ENCODE measurements at places on chromosomes 4 and X.

DNA sequence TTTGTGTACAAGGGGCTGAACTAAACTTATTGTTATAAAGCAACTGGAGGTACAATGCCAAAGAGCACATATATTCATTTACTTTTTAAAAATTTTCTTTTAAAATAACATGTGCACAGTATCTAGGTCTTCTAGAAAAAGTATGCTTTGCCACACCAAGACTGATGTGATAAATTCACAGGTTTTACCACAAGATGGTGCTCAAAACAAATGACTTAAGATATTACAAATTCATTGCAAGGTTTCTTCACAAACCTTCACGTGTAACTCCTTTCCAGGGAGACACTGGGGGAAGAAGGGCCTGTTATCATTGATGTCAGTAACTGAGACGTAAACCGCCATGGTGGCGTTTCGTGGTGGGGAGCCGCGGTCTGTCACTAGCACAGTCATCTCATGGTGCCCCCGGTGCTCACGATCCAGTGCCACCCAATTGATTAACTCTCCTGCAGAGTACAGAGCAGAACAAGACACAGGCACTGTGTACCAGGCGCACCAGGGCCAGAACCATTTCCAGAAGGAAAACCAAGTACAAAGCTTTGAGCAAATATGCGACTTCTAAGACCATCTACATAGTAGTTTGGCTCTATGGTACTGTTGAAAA lies 162.2 kb downstream of the DCHS2 start:
- DNase-seq: no peak

DNA sequence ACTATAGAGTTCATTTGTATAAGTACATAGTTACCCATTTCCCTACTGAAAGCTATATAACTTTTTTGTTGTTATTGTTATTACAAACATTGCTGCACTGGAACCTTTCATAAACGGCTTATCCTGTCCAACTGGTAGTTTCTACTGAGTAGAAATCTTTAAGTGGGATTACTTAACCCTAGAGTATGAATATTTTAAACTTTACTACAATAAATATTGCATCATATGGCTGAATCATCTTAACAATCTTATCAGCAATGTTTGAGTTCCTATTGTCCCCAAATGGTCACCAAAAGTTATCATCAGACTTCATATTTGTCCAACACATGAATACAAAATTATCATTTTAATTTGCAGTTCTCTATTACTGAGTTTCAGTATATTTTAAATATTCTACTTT lies 40.5 kb downstream of the LCORL start:
- no peak for DNase-seq

- no peak for DNase-seq
Measured at GRCh38 chr4:2583517-2583916, 47.1 kb downstream of the FAM193A start.

GRCh38 chr4:1045595-1046201 lies 34.3 kb downstream of the FGFRL1 start:
- DNase-seq: no peak

GRCh38 chrX:10109695-10110094 lies 47.1 kb upstream of the CLCN4 start:
- no peak for DNase-seq

All from inflammatory macrophage treated with lipopolysaccharide for 1 hour (primary cell).